M059J (cell line): ENCODE measurements at places on chromosomes 1 and 21.

- DNase-seq = peak; percentile 72
These were observed 49.7 kb upstream of the NEK7 start for GRCh38 chr1:198107091-198107501.

DNA sequence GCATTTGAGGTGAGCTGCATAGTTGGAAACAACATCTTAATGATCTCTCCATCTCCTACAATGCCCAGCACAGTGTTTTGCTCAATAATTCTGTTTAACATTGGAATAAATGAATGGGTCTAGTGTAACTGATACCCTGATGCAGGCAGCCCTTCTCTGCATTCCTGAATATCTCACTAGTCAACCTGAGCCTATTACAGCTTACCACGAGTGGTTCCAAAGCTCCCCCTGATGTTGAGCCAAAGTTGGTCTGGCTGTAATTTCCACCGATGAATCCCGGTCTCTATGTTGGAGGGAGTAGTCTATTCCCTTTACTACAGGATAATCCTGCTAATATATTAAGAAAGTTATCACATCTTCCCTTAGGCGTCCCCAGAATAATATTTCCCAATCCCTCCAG is 63.8 kb downstream of the ZBTB18 start:
- peak; percentile 47 for DNase-seq

DNA sequence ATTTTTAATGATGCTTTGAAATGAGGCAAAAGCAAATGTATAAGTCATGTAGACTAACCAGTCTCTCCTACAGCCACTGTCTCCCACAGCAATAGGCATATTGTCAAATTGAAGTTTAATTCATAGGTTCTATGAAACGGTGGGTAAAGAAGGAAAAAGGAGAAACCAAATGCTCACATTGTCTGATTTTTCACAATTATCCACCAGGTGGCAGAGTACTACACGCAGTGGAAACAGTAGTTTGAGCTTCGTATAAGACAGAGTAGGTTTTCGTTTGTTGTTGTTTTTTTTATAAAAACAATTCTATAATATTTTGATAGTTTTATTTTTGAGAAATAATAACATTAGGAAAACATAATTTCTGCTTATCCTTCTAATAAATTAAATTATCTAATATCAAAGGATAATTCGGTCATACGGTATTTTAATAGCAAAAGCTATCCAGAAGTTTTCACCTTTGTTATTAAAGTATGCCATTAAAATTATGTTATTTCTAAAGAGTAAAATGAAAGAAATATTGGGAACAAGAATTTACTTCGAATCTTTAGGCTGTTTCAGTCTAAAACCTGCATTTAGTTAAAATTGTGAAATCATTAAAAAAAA is 39.1 kb downstream of the TYW3 start:
- DNase-seq = peak; percentile 66

DNA sequence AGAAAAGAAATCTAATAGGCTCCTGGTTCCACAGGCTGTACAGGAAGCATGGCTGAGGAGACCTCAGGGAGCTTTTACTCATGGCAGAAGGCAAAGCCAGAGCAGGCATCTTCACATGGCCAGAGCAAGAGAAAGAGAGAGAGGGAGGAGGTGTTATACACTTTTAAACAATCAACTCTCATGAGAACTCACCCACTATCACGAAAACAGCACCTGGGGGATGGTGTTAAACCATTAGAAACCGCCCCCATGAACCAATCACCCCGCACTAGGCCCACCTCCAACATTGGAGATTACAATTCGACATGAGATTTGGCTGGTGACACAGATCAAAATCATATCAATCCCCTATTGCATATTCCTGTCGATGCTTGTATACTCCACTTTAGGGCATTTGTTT is 93.5 kb downstream of the MRPL39 start:
- no peak for DNase-seq

DNA sequence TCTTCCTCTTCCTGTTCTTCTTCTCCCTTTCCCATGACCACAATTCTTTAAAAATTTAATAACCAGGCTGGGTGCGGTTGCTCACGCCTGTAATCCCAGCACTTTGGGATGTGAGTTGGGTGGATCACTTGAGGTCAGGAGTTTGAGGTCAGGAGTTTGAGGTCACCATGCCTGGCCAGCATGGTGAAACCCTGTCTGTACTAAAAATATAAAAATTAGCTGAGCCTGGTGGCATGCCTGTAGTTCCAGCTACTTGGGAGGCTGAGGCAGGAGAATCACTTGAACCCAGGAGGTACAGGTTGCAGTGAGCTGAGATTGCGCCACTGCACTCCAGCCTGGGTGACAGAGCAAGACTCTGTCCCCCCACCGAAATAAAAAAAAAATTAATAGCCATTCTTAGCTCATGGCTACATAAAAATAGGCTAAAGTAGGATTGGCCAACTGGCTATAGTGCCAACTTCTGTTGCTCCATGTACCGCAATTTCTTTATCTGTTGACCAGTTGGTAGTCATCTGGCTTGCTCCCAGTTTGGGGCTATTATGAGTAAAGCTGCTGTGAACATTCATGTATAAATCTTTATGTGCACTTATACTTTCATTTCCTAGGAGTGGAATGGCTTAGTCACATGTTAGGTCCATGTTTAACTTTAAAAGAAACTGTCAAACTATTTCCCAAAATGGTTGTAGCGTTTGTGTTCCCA is 136.3 kb downstream of the PEX14 start:
- peak; percentile 13 for DNase-seq

DNA sequence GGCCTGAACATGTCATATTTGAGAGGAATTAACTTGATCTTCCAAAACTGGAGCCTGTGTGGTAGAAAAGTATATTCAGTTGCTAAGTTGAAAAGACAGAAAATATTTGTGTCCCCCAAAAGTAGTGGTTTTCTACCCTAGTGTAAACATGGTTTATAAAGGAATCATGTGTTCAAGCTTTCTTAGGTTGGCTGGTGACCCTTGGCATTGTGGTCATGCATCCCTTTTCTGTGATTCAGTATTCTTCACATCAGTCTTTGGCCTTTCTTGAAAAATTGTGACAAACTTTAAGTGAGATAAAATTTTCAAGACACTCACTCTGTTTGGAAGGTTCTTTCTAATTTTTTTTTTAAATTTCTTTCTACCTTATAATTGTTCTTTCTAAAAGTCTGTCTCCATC is 193.2 kb downstream of the DHRS3 start:
- DNase-seq = peak; percentile 70
